ENCODE measurements at places on chromosomes 4 and X.

- peak; percentile 73 for DNase-seq
These were observed 47.9 kb upstream of the TSPAN5 start for GRCh38 chr4:98706200-98706813.

- DNase-seq = no peak
These were observed 50.5 kb downstream of the GRK4 start for GRCh38 chr4:3013839-3014350.

GRCh38 chrX:137426695-137427425 lies 139.1 kb upstream of the ZIC3 start:
- no peak for DNase-seq

DNA sequence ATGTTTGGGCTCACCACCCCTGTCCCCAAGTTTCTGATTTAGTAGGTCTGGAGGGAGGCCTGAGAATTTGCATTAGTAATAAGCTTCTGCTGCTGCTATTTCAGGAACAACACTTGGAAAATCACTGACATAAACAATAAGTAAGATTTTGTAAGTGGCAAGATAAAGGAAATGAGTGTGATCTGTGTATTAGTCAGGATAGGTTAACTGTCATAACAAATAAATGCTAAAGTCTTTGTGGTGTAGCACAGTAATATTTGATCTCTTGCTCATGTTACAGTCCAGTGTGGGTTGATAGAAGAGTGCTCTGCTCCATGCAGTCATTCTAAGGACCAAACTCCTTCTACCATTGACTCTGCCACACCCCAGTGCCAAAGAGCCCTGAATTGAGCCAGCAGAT lies 67.0 kb downstream of the NHS start:
- no peak for DNase-seq

GRCh38 chrX:119622356-119623232 lies 16.4 kb upstream of the NKRF start:
- no peak for DNase-seq

GRCh38 chr4:123913598-123913997 lies 517.0 kb downstream of the SPRY1 start:
- DNase-seq = no peak

- DNase-seq = no peak
These were observed 167.3 kb upstream of the LEF1 start for GRCh38 chr4:108336076-108336475.

DNA sequence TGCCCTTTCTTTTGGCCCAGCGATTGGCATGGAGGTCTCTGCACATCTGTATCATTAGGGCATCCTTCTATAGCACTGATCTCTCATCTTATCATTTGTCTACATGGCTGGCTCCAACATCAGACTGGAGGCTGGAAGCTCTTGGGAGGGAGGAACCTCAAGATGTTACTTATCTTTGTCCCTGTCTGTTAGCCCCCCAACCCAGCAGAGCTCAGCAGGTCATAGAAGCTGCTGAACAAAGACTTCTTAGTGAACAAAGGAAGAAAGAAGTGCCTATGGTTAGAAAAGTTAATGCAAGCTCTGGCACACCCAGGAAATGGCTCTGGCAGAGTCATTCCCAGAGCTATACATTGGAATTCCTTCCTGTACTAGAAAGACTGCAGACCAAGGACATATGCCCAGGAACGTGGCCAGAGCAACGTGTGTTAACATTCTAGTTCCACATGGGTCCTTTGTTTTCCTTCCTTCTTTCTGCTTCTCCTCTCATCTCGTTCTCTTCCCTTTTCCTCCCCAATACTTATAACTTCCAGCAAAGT lies 74.0 kb downstream of the SEL1L3 start:
- DNase-seq = no peak

GRCh38 chr4:109748114-109748513 lies 18.2 kb upstream of the PLA2G12A start:
- no peak for DNase-seq

GRCh38 chr4:102600689-102601088 lies 99.5 kb downstream of the NFKB1 start:
- DNase-seq = no peak

DNA sequence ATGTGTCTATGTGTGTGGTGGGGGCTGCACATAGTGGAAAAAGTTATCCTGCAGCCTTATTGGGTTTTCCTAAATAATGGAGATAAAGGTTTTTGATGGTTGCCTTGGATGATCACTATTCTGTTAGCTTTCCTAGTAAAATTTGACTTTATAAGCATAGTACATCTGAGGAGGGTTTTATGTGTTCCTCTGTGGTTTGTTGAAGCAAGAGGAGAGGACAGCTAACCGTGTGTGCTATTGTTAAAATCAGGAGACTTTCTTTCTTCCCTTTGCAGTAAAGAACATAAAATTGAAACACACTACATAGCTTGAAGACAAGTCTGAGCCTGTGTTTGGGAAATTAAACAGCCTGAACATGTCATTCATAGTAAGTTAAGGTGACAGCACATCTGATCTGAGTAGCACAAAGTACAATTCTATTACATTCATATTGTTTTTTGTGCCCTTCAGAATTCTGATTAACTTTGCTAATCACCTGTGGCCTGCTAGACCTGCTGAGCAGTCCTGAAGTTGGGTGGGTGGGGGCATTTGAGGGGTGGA lies 36.8 kb downstream of the C4orf51 start:
- no peak for DNase-seq

- no peak for DNase-seq
These were observed 902.2 kb upstream of the PCDH7 start for GRCh38 chr4:29817961-29818360.

DNA sequence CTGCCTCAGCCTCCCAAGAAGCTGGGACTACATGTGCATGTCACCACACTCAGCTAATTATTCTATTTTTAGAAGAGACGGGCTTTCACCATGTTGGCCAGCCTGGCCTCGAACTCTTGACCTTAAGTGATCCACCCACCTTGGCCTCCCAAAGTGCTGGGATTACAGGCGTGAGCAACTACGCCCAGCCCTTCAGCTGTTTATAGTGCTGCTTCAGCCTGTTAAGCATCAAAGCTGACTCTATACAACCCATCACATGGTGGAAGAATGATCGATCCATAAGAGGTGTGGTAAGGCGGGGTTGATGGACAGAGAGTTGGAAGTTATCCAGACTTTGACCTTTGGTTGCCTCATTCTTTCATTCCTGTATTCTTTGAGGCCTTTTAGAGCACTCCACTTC lies 56.2 kb upstream of the RAPGEF2 start:
- DNase-seq = no peak

DNA sequence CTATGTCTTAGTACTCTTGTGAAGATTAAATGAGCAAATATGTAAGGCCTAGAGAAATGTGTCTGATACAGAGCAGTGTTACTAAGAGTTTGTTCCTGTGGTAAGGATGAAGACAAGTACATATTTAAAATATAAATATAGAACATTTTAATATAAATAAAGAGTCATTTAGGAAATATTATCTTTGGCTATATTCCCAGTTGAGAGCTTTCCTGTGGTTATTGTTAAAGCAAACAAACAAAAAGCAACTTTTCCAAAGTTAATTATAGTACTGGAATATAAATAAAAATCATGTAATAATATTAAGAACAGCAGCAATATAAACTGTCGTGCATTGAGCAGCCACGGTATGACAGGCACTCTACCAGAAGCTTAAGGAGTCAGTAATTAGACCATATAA lies 472.5 kb downstream of the INPP4B start:
- no peak for DNase-seq

- no peak for DNase-seq
These were observed 11.1 kb downstream of the GASK1B start for GRCh38 chr4:158161551-158162354.

GRCh38 chr4:42871671-42872290 lies 20.7 kb upstream of the GRXCR1 start:
- DNase-seq = no peak

DNA sequence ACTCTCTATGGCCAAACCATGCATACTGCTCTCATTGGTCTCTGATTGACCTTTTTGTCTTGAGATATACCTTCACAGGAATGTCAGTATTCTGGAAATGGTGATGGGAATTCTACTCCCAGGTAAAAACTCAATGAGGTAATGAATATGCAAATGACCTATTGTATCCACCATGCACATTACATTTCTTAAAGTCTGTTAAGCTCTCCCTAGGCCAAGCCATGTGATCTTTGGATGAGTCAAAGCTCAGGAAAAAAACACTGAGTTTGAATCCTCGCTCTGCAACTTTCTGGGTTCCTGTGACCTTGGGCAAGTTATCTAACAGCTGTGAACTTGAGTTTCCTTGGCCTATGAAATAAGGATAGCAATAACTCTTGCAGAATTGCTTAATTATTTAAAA lies 175.4 kb downstream of the PPP1R2C start:
- DNase-seq = no peak

GRCh38 chr4:99382745-99383360 lies 30.3 kb upstream of the ADH1C start:
- DNase-seq = no peak

DNA sequence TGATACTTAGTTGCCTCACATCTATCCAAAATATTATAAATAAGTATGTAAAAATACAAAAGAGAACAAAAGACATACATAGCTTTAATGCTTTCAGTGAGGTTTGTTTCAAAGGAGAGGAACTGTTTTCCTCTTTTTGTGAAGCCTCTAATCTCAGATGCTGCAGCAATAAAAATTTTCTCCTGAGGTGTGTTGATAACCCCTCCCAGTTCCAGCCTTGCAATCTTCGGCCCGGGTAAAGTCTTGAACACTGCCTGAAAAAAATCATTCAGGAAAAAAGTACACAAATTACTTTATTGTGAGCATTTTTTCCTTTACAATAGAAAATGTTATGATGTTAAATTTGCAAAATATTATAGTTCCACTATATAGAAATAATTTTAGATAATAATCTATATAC lies 8.8 kb downstream of the BBS7 start:
- DNase-seq = no peak

DNA sequence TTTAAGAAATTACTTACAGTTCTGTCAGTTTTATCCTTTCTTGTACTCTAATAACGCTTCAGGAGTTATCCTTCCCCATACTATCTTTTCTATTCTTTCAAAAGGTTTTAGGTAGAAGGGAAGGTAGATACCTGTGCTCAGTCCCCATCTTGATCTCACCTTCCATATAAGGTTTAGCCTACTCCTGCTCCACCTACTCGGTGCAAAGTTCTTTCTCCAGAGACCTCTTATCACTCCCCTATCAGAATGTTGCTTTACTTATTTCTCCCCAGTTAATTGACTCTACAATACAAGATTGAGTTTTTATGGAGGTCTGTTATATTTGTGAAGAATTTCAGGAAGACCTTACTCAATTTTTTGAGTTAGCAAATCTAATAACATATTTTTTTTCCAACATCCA lies 33.9 kb downstream of the SPRY1 start:
- DNase-seq = no peak

GRCh38 chr4:140153419-140153717 lies 616 bp downstream of the MAML3 start:
- DNase-seq = peak; percentile 1

DNA sequence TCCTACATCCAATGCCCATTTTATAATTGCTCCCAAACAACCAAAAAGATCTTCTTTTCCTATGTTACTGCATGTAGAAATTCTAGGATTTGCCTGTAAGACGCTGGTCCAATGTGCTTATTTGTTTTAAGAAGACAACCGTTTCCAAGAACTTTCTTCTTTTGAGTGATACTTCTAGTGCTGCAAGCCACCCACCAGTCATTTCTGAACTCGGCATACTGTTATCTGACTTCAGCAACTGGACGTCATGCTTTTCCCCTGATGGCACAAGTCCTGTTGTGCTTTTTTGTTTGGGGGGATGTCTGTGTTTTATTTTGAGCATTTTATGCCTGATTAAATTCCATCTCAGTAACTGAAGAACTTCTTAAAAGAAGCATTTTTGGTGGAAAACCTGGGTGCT lies 16.0 kb upstream of the RAP1GDS1 start:
- DNase-seq = no peak

DNA sequence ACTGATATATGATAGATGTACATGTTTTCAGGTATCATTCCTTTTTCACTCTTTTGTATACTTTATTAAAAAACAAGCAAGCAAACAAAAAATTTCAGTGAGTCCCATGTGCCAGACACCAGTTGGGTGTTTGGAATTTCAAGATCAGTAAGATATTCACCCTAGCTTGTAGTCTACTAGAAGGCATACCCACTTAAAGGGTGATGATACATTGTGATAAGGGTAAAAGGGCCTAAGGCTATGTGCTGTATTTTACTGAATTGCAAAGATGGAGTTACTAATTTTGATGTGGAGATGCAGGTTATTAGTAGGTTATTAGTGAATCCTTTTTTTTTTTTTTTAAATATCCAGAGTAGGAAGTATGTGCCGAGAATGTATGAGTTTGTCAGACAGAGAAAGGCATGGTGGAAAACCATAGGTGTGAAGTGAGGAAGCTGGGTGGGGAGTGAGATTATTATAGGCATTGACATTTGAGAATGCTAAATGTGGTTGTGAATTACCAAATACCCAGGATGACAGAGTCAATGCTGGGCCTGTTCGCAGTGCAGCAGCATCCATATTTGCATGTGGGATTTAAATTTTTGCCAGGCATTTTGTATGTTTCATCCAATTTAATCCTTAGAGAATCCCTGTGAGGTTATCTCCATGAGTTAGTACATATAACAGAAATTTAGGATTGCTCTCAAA lies 10.1 kb downstream of the STIM2 start:
- no peak for DNase-seq

GRCh38 chrX:46628460-46629371 lies 55.2 kb downstream of the CHST7 start:
- DNase-seq = peak; percentile 31

- no peak for DNase-seq
These were observed 68.8 kb downstream of the PCDH18 start for GRCh38 chr4:137463377-137464003.

DNA sequence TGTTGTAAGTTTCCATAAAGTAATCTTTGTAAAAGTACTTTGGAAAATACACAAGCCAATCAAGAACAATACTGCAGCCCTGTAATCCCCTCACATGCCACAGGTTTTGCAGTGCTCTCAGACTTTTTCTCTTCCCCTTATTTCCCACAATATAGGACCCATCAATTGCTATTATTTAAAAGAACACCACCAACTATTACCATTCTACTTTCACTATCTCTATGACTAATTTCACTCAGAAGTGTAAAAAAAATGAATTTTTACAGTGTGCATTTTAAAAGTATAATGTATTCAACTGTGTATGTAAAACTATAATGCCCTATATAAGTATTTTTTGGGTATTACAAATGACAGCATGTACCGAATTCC lies 1.7 kb downstream of the ATP8A1 start:
- no peak for DNase-seq

GRCh38 chrX:38989076-38989475 lies 187.8 kb downstream of the MID1IP1 start:
- no peak for DNase-seq

GRCh38 chrX:53767544-53767943 lies 81.0 kb upstream of the HUWE1 start:
- DNase-seq = no peak

GRCh38 chrX:136076942-136077341 lies 70.4 kb upstream of the FHL1 start:
- DNase-seq = no peak
